ENCODE measurements at places on chromosomes 7 and 10.

GRCh38 chr7:27963056-27963455 lies 217.5 kb downstream of the JAZF1 start:
- no peak for DNase-seq

- no peak for DNase-seq
Measured at GRCh38 chr7:98571986-98572385, 45.1 kb upstream of the NPTX2 start.

GRCh38 chr10:71075086-71075758 lies 137.1 kb upstream of the UNC5B start:
- DNase-seq, result no peak

DNA sequence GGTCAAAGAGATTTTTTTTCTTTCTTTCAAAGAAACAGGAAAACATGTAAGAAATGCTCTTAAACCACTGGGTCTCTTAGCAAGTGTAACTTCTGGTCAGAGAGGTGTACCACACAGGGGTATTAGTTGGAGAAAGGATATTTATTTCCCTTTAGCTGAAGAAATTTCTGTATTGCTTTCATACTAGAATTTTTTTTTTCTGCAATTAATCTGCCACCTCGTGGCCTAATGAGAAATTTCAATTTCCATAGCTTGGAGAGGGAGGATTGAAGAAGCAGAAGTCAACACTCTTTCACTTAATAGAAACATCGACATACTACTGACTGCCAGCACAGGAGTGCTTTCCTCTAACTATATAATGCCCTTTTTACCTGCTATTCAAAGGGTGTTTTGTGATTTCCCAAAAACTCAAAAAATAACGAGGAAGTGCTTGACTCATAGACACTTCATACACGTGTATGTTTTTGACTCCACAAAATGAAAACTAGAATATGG lies 177.6 kb upstream of the NAMPT start:
- no peak for DNase-seq

- no peak for DNase-seq
Measured at GRCh38 chr7:76008156-76008687, 13.8 kb upstream of the TMEM120A start.

DNA sequence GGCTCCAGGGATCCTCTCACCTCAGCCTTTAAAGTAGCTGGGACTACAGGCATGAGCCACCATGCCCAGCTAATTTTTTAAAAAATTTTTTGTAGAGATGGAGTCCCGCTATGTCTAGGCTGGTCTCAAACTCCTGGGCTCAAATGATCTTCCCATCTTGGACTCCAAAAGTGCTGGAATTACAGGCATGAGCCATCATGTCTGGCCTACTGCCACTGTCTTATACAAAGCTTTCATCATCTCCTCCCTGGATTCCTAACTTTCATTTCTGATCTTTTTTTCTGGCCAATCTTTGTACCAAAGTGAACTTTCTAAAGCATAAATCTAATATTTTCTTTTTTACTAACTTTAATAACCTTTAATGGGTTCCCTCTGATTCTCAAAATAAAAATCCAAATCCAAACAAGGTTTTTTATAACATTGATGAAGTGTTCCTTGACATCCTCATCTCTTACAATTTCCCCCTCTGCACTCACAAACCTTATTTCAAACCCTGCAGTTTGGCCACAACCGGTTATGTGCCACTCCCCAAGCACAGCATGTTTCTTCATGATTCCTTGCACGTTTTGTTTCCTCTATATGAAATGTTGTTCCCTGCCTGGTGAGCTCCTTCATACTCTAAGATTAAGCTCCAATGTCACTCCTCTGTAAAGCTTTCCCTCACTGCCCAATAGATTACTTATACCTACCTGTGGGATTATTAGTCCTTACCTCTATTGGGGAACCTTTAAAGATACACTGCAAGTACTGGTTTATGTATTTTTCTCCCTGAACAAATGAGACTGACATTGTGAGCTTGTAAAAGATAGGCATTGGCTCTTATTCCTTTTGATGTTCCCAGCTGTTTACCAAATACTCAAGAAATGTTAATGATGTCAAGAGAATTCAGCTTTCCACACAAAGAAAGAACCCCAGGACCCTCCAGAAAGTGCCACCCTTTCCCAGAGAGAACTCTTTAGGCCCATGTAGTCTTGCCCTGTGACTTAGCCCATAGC lies 101.7 kb downstream of the HOXA1 start:
- no peak for DNase-seq

DNA sequence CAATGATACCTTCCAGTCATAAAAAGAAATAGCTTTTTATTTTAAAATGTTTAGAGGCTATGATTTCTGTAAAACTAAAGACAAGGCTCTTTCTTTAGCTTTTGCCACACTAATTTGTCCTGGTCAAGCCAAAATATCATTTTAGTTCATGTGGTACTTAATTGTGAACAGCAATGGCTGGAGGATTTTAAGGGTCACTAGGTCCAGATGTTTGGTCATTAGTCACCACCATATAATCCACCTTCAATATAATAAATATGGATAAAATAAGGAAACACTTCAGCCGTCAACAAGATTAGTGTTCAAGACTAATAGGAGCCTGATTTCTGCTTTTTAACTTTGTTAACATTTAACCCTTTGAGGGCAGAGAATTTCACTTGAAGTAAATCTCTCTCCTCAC lies 50.0 kb upstream of the HGF start:
- no peak for DNase-seq

DNA sequence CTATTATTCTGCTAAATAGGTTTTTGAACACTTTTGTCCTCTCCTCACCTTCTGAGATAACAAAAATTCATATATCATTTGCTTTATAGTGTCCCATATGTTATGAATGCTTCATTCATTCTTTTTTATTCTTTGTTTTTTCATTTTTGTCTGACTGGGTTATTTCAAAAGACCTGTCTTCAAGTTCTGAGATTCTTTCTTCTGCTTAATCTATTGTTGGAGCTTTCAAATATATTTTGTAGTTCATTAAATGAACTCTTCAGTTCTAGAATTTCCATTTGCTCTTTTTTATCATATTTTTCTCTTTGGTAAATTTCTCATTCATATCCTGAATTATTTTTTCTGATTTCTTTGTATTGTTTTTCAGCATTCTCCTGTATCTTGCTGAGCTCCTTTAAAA lies 53.1 kb upstream of the SCIN start:
- DNase-seq, result no peak

GRCh38 chr10:29841724-29842649 lies 207.2 kb upstream of the SVIL start:
- DNase-seq, result peak; percentile 30

GRCh38 chr10:15253951-15254807 lies 85.7 kb upstream of the NMT2 start:
- DNase-seq, result no peak

- no peak for DNase-seq
Measured at GRCh38 chr7:151299530-151299929, 42.1 kb upstream of the NUB1 start.

DNA sequence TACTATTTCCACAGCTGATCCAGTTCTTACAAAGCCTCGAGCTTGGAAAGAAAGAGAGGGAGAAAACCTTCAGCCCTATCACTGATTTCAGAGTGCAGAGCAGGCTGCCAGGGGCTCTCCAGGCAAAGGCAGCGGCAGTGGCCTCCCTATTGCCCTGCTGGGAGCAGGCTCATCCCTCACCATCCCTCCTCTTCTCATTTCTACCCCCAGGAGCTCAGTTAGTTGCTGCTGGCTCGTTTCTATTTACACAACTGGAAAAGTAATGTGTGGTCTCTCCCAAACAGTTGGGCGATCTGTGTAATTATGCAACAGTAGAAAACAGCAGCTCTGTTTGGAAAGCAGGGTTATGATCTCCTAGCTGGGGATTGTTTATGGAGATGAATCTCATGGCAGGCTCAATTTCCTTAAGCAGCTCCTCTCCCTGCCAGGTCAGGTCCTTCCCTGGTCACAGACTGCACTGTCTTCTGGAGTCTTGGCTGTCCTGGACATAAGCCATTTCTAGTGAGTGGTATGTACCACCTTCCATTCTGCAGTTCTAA lies 28.7 kb upstream of the TNS3 start:
- no peak for DNase-seq

GRCh38 chr10:119541459-119542356 lies 811 bp downstream of the RGS10 start:
- DNase-seq, result no peak

GRCh38 chr10:48632166-48632565 lies 27.3 kb upstream of the ARHGAP22 start:
- no peak for DNase-seq

GRCh38 chr7:15845868-15846267 lies 159.4 kb upstream of the MEOX2 start:
- DNase-seq, result no peak

DNA sequence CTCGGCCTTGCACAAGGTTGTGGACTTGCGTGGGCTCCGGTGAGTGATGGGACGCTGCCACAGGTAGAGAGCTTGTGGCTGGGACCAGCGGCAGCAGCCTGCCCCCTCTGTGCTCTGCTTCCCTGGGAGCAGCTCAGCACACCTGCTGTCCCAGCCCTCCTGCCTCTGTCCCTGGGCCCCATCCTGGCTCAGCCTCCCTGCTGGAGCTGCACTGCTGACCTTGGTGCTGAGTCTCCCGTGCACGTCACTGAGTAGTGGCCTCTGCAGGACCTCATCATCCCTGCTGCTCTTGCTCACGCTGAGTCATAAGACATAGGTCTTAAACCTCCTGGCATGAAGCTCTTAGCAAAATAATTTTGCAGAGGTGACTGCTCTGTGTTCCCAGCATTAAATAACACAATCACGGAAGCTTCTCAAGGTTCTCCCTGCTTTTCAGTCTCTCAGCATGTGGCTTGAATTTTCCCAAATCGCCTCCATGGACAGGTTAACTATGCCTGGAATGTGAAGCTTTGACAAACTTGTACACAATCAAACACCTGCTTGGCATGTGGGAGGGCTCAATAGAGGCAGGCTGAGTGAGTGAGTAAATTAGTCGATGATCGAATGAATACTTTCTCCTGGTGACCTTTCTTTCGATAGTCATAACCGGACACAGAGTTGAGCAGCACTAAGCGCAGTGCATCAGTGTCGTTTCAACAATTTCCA lies 63.8 kb upstream of the NPS start:
- DNase-seq, result peak; percentile 37

GRCh38 chr7:27141923-27142579 lies 1.4 kb downstream of the HOXA5 start:
- DNase-seq, result no peak

GRCh38 chr7:87316097-87316700 lies 29.3 kb upstream of the CROT start:
- DNase-seq, result no peak

DNA sequence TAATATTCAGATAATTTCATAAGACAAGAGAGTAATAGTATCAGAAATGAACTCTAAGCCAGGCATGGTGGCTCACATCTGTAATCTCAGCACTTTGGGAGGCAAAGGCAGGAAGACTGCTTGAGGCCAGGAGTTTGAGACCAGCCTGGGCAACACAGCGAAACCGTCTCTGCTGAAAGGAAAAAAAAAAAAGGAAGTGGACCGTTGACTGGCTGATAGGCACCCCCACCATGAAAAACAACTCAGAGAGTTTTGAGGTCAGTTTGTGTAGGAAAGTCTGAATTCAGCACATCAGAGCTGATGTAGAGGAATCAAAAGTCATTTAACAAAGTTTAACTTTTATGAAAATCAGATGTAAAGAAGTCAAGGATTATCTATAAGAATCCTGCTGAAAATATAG lies 63.2 kb upstream of the AMPH start:
- no peak for DNase-seq

- no peak for DNase-seq
Measured at GRCh38 chr7:24501009-24501408, 72.2 kb upstream of the PALS2 start.

DNA sequence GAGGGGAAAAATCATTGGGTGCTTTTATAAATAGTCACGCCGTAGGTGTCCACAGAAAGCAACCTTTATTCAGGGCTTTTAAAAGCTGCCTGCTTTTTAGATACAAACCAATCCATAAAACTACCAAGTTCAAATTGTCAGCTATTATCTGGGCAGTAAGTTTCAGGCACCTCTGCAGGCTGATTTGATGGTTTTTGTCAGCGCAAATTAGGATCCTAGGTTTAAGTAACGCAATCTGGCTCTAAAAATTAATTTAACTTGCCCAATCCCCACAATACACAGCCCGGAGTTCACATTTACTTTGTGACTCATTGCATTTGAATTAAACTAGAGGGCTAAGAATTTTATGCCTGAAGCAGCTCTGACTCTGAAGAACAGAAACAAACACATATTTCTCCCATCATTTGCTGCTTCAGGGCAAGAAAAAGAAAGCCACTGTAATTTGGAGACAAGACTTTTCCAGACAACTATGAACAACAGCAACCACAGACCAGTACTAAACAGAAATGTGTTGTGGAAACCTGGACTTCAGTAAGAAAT lies 43.3 kb downstream of the NRP1 start:
- no peak for DNase-seq

GRCh38 chr10:32582946-32583345 lies 137.0 kb downstream of the CCDC7 start:
- no peak for DNase-seq

- no peak for DNase-seq
Measured at GRCh38 chr7:121436688-121437087, 40.6 kb upstream of the FAM3C start.

- DNase-seq, result peak; percentile 19
Measured at GRCh38 chr10:106795619-106796018, 368.9 kb downstream of the SORCS1 start.

- no peak for DNase-seq
Measured at GRCh38 chr7:47149971-47150370, 431.9 kb downstream of the TNS3 start.

- DNase-seq, result no peak
Measured at GRCh38 chr10:44053391-44053790, 331.5 kb downstream of the CXCL12 start.

GRCh38 chr10:14936584-14936983 lies 17.3 kb downstream of the DCLRE1C start:
- no peak for DNase-seq

DNA sequence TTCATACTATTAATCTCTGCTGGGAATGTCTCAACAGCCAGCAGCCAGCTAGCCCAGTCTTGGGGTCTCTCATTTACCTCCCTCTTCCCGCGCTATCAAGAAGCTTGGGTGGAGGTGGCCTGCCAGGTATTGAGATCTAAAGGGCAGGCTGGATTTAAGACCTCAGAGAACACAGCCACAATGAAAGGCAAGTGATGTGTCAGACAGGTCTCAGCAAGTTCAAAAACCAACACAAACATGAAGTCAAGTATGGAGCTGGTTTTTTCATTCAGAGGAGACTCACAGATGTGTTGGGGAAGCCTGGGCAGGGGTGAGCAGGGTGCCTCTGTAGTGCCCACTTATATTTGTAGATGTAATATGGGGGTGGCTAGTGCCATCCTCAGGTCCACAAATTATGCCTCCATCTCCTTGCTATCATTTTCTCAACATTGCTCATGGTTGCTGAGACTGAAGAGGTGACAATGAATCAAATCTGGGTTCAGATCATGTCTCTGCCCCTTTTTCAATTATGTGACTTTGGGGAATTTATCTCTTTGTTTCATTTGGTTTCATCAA lies 27.7 kb upstream of the CROT start:
- DNase-seq, result no peak

- no peak for DNase-seq
Measured at GRCh38 chr7:142795339-142795863, 24.6 kb downstream of the PRSS2 start.

- DNase-seq, result no peak
Measured at GRCh38 chr7:149041350-149041749, 13.0 kb upstream of the PDIA4 start.

- no peak for DNase-seq
Measured at GRCh38 chr10:49138361-49138891, 4.6 kb upstream of the FAM170B start.

GRCh38 chr7:81714306-81714705 lies 55.5 kb downstream of the HGF start:
- DNase-seq, result no peak
